ENCODE measurements at places on chromosomes 12 and 14.

DNA sequence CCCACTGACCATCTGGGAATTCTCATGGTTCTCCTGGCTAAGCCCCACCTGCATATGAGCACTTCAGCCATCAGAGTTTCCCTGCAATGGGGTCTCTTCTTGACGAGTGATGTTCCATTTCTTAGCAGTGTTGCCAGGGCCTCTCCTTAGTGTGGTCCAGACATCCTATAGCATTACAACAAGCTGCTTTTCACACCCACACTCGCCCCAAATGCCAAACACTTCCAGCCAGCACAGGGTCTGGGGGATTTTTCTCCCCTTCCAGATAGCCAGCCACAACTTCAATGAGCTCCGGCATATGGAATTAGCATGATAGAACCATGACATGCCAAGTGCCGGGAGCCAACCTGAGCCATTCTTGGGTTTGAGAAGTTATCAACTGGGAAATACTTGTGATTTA is 267.4 kb downstream of the ZFP36L1 start:
- no peak for DNase-seq

DNA sequence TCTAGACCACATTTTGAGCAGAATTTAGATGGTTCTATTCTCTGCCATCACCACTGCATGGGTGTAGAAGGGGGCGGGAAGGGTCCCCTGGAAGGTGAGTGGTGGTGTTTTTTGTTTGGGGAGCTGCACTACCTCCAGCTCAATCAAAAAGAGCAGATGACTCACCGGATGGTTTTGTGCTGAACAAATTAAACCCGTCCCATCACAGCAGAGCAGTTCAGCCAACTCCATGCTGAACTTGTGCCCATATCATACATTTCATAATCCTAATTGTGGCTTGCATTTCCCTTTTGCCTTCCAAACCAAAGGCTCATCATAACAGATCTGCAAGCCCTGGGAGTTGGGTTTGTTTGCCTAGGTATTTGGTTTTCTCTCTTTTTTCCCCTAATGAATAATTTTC is 53.0 kb upstream of the RPH3A start:
- no peak for DNase-seq

- no peak for DNase-seq
Measured at GRCh38 chr14:50970886-50971781, 26.9 kb upstream of the PYGL start.

DNA sequence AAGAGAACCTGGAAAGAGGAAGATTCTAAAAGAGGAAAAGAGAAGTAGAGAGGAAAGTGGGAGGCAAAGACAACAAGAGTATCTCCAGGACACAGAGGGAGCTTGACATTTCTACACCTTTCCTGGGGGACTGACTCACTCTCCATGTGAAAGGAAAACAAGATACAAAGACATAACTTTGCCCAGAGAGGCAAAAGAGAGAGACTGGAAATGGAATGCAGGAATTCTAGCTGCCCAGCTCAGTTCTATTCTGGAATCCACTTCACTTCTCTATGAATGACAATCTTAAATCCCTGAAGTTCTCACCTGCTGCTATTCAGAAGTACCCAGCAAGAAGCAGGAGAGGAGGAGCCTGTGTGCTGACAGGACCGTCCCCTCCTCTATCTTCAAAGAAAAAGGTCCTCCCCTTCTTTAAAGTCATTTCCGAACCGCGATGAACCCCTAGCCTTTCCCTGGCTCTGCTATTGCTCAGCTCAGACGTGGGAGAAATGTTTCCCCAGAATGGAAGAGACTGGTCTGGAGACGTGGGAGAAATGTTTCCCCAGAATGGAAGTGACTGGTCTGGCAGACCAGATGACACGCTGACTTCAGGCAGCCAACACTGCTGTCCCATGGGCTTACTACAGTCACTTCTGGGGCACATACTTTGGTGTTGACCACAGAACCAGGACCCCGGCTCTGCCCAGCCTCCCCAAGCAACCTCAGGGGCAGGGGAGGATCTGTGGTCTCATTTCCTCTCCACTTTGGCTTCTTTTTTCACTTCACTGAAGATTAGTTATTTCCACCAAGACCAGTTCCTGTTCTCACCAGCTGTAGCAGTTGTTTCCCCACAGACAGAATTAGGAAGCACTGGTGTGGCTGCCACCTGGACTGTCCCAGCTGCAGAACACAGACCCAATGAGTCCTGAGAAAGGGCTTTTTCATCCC is 8.3 kb downstream of the FMNL3 start:
- DNase-seq: no peak

DNA sequence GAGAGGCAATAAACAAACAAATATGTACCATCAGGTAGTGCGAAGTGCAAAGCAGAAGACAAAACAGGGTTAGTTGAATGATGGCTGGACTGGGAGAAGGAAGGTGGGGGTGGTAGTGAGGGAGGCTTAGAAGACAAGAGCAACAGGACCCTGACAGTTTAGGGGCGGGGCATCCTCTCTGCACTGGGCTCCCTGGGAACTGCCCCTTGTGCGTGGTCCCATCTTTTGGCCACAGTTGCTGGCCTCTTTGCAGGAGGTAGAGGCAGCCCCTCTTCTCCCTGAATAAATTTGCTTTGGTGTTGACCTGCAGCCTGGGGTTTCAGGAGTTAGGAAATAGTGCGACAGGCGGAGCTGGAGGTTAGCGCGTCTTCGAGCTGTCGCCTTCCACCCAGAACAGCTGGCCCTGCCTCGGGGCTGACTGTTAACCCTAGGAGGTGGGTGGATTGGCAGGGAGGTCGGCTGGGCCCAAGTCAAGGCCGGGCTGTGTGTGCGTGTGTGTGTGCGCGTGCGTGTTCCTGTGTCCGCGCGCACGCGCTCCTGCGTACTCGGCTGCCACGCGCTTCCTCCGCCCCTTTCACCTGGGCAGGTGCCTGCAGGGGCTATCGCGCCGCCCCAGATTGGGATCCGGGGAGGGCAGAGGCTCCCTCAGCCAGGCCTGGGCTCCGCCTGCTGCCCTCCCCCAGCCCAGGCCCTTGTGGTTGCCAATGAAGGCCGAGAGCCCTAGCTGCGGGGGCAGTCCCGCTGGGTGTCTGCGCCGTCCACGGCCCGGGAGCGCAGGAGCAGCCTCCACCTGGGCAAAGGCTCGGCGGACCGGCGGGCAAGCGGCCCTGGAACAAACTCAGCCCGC is 180.8 kb downstream of the ADCK1 start:
- no peak for DNase-seq

DNA sequence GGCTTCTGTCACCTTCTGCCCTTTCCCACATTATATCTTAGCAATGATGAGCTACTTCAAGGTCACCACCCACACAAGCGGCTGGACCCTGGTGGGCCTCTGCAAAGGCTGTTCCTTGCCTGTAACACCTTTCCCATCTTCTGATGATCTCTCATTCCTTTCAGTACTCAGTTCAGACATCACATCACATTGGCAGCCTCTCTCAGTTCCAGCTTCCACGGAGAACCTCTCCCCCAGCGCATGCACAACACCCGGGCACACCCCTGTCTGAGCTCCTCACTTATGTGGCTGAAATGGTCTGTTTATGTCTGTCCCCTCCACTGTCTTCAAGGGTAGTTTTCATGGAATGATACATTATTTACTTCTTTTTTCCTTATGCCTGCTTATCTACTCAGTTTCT is 6.5 kb upstream of the NID2 start:
- DNase-seq: no peak

DNA sequence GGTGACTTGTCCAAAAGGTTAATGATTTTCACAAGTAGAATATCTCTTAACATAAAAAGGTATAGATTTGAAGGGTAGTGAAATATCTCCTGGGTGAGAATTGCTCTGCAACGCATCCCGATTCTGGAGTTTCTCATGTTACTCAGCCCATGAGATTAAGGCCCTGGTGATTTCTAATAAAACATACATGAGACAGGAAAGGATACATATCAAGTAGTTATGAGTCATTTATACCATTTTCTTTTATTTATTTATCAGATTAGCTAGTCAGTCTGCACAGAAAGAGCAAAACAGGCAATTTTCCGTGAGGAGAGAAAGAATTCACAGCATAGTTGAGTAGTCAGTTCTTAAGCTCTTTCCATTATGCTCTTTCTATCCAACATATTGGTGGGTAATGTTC is 535.6 kb upstream of the ATP2B1 start:
- DNase-seq: no peak

DNA sequence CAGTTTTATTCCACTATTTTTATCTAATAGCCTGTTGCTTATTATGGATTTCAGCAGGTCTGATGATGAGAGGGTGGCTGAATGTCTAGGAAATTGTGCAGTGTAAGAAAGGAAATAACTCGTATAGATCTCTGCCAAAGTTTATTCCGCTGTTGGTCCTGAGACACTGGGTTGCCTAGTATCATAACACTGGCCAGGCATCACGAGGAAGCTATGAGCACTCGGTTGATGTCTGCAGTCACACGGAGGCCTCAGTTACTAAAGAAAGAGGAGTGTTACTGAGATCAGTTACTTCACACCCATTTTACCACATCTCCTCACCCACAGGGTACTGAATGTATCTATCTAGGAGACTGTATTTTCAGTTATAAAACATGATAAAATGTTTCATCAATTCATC is 21.9 kb downstream of the BHLHE41 start:
- no peak for DNase-seq

GRCh38 chr12:42360747-42361403 is 34.9 kb downstream of the PPHLN1 start:
- no peak for DNase-seq

DNA sequence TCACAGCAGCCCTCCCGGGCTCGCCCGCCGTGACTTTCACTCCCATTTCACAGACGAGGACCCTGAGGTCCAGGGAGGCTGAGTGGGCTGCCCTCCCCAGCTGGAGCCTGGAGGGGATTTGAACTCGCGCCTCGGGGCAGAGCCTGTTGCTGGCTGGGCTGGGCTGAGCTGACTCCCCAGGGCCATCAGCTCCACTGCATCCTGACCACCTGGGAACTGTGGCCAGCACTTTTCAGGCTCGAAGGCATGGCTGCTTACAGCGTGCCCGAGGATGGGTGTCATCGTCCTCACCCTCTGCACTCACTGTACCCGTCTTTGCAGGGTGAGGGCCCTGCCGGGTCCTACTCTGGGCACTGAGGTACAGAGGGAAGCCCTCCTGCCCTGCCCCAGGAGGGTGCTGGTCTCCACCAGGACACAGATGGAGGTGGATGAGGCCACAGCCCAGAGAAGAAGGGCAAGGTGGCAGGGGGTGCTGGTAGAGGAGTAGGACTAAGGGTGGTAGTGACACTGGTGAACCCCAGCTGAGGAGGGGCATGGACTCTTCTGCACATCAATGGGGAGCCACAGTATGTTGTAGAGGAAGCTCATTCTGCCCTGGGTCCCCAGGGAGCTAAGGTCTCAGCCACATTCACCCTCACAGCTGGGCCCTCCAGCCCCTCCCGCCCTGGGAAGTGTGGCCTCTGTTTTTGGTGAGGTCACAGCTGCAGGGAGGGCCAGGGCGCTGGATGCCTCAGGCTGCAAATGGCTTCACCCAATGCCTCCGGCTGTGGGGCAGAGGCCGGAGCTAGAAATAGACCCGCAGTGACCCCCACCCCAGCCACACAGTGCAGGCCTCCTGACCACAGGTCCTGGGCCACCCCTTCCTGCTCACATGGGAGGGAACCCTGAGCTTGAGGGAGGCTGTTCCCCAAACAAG is 365.1 kb upstream of the SFSWAP start:
- DNase-seq: no peak

GRCh38 chr14:35509846-35510245 is 24.1 kb upstream of the INSM2 start:
- no peak for DNase-seq

DNA sequence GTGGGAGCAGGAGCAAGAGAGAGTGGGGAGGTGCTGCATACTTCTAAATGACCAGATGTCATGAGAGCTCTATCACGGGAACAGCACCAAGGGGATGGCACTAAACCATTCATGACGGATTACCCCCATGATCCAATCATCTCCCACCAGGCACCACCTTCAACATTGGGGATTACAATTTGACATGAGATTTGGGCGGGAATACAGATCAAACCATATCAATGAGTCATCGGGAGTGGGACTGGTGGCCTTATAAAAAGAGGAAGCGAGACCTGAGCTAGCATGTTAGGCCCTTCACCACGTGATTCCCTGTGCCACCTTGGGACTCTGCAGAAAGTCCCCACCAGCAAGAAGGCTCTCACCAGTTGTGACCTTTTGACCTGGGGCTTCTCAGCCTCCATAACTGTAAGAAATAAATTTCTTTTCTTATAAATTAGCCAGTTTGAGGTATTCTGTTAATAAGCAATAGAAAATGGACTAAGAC is 28.7 kb downstream of the COX8C start:
- DNase-seq: no peak

GRCh38 chr12:25960143-25960542 is 1.7 kb downstream of the RASSF8 start:
- DNase-seq: no peak

GRCh38 chr12:71335151-71335962 is 104.2 kb upstream of the LGR5 start:
- DNase-seq: no peak

GRCh38 chr14:37862263-37862662 is 266.8 kb downstream of the TTC6 start:
- no peak for DNase-seq

- DNase-seq: no peak
Measured at GRCh38 chr12:52805000-52805399, 8.9 kb downstream of the KRT4 start.

GRCh38 chr12:94149781-94150239 is 1.4 kb downstream of the PLXNC1 start:
- no peak for DNase-seq

DNA sequence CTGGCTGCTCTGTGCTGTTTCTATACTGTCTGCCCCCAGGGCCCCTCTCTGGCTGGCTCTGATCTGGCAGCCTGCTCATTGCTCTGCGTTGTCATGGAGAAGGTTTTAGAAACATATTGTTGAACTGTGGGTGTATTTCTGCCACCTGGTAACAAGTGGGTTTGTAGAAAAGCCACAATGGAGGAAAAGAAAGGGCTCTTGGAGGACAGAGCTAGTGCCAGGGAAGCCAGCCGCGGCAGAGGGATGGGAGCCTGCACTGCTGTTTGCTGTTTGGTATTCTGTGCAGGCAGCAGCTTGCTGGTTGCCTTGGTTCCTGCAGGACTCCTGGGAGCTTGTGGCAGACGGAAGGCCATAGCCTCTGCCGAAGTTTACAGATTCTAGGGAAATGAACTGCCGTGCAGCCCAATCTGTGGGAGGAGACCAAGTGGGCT is 15.1 kb downstream of the CCDC177 start:
- DNase-seq: no peak

- DNase-seq: no peak
Measured at GRCh38 chr14:64725261-64725815, 21.1 kb downstream of the PLEKHG3 start.

- DNase-seq: no peak
Measured at GRCh38 chr12:6791931-6792520, 2.7 kb downstream of the CD4 start.
